Posterior cingulate gyrus (tissue), 11 donors: ENCODE measurements at places on chromosomes 11 and 22.

GRCh38 chr11:125281831-125282595 is 117.5 kb downstream of the PKNOX2 start:
- peak; percentile 55 for DNase-seq

- DNase-seq, result no peak
These were observed 324.4 kb downstream of the BRD1 start for GRCh38 chr22:49503321-49503720.

- no peak for DNase-seq
These were observed 26.9 kb upstream of the TP53I11 start for GRCh38 chr11:44977493-44977984.

DNA sequence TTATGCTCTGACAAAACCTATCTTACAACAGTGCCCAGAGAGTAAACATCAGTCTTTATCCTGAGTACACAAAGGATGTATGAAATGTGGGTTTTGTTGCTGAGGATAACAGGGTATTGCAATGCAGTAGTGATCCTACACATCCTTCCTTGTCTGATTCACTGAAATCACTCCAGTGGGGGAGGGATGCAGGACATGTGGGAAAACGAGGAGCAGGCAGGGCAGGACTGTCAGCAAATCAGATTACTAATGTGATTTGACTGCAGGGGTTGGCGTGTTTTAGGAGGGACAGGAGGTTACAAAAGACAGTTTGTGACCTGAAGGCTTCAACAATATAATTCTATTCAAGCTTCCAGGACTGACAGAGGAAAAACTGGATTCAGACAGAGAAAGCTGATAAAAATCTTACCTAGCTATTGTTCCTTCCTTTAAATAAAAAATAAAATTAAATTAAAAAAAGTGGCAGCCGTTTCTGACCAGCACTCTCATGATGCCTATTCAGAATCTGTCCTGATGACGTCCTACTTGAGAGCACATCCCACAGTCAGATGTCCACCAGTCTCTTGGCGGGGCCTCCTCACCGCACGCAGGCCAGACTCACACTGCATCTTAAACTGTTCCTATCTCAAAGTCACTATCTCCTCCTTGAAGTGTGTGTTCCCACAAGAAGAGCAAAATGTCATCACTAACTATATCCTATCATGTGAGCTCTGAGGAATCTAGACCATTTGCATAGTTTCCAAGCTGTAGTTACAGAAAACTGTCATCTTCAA is 50.6 kb upstream of the MN1 start:
- DNase-seq, result no peak

GRCh38 chr22:40322021-40322420 is 24.3 kb upstream of the ADSL start:
- no peak for DNase-seq

DNA sequence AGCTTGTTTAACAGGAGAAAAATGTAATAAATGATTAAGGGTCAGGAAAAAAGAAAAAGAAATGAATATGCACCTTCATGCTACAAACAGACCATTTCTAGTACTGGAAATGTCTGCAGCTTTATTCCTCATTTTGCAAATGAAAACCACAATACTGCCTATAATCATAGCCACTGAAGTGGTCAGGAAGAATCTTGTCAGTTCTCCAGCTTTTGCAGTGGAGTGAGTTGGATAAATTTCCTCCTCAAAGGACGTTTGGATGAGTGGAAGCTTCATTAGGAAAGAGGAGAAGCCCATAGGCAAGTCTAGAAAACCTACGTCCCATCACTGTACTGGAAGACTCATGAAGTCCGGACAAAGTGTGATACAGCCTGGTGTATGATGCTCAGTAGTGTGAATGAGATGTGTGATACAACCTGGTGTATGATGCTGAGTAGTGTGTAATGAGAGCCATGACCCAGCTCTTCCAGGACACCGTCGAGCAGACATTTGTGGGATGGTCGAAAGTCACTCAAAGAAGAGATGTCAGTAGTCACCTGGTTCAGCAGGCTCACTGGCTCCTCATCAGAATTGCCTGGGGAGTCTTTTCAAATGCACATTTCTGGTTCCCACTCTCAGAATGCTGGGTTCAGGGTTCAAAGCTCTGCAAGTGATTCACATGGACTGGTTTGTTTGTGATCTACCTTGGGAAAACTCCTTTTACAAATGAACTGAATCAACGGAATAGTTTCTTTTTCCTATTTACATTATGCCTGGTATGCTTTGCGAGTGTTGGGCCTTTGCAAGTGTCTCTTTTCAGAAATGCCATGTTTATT is 101.3 kb downstream of the PDHX start:
- no peak for DNase-seq

DNA sequence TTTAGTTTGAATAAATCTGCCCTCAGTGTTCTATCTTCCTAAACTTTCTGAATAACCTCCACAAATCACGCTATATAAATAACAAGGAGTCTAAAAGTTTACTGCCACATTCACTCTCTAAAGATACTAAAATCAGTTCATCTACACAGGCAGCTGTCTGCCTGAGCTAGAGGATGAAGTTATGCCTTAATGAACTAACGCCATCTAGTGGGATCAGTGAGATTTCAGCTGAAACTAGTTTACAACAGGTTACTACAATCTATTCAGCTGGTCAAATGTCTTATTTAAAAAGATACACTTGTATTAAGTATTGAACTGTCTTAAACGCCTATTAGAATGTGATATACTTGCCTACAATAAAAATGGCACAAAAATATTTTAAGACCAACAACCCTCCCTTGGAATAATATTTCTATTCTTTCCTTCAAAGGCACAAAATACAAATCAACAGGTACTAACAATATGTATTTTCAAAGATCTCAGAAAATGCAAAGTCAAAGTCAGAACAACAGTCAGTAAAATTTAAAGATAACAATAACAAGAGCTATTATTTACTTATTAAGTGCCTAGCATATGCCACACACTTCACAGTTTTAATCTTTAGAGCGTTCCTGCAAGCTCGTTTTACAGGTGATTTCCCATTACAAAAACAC is 84.1 kb downstream of the LARGE2 start:
- DNase-seq, result no peak

DNA sequence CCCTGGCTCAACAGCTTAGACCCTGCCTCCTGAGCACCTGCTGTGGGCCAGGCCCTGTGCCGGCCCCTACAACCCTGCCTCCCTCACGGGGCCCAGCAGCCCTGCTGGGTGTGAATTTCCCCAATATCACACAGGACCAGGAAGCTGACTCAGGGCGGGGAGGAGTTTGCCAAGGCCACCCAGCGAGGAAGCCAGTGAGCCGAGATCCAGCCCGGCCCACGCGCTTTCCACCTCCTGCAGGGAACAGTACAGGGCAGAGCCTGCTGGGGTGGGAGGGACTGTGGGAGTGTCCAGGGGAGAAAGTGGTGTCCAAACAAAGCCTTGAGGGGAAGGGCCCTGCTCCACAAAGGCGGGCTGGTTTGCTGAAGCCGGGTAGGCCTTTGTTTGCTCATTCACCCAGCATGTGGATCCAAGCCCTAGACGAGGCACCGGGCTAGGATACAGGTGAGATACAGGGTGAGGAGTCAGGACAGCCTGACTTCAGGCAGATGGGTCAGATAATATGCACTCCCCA is 26.8 kb downstream of the RPL3 start:
- DNase-seq, result peak; percentile 32

- no peak for DNase-seq
These were observed 35.7 kb upstream of the MICAL2 start for GRCh38 chr11:12074529-12075195.

GRCh38 chr11:66462911-66463310 is 3.8 kb upstream of the PELI3 start:
- no peak for DNase-seq

DNA sequence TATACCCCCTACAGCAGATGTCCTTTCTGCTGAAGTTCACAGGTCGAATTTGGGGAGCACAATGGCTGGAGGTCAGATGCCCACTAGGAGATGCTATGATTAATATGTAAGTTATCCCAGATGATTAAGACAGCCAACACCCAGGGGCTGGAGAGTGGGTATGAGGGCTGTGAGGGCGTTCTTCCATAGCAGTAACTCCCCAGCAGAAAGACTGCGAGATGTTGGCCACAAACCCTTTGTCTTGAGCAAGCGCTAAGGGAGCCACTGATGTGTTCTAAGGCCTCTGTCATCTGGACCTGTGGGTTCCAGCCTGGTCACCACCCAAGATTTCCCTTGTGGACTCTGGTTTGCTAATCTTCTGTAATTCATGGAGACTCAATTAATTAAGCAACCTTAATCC is 77.6 kb downstream of the BMAL1 start:
- no peak for DNase-seq

DNA sequence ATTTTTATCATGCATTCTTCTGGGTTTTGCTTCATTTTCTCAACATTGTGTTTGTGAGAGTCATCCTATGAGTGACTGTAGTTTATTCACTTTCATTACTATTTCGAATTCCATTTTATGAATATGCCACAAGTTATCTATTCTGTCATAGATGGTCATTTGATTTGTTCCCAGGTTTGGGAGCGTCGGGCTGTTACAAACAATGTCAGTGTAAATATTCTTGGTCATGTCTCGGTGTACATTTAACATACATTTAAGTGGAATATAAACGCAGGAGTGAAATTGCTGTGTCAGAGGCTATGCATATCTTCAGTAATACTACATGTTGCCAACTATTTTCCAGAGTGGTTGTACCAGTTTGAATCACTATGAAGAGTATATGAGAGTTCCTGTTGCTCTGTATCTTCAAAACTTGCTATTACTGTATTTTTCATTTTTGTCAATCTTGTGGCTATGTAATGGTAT is 2.4 kb downstream of the TRIM44 start:
- no peak for DNase-seq

GRCh38 chr11:27571154-27571810 is 64.7 kb upstream of the LIN7C start:
- DNase-seq, result no peak

- peak; percentile 29 for DNase-seq
These were observed 27.1 kb downstream of the KCNQ1OT1 start for GRCh38 chr11:2672553-2673249.

GRCh38 chr22:48926136-48926535 is 901.5 kb downstream of the BRD1 start:
- no peak for DNase-seq

GRCh38 chr22:40310081-40310767 is 36.1 kb upstream of the ADSL start:
- no peak for DNase-seq

DNA sequence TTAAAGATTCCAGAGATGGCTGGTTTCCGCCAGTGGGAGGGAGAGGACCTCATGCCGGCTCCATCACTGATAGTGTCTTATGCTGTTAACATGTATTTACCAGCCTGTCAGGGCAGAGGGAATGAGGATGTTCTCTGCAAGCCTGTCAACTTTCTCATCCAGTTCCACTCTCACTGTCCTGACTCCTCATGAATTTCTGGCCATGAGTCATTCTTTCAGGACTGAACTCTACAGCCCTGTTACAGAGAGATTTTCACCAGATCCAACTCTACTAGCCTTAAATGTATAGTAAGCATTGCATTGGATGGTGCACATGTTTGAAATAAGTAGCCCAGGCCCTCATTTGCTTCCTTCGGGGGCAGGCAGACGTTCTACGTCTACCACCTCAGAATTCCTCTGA is 387.7 kb downstream of the TMEM135 start:
- no peak for DNase-seq

DNA sequence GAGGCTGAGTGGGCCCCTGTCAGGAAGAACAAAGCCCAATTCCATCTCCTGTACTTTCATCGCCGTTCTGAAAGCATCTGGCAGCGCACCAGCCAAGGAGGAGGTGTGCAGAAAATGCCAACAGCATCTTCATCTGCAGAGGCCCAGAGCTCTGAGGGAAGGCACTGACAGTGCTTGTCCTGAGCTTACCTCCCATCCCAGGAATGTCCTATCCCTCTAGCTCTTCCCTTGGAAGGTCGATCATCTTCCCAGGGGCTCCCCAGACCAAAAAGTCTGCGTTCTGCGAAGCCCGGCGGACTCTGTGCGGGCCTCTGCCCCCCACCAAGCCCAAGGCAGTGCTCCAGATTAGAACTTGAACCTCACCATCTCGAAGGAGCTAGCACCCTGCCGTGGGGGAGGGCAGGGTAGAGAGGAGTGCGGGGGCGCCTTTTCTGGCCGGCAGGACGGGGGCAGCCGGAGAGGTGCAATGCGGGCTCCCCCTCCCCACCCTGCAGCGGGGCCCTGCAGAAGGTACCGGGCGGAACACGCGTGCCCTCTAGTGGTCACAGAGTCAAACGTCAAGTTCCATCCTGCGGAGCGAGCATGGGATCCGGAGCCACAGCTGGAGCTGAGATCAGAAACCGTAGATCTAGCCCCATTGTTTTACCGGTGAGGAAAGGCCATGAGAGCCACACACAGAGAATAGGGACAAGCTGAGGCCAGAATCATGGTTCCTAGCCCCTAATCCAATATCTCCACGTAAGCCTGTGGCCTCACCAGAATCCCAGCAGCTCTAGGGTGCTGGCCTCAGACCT is 5.0 kb downstream of the SCN2B start:
- DNase-seq, result peak; percentile 89

DNA sequence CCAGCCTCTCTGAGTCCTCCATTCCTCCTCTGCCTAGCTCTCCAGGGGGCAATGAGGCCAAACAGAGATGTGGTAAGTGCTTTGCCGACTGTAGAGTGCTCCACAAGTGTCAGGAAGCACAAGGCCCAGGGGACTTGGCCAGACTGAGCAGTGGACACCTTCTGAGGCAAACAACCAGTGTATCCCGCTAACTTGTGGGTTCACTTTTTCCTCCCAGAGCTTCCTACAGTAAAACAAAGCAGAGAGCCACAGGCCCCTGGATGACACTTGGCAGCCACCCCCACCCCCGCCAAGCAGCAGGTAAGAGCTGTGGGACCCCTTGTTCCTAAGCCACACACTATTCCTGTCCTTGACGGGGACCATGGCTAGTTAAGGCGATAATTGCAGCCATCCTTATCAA is 160.9 kb downstream of the CACNA1I start:
- DNase-seq, result no peak

GRCh38 chr11:2992997-2993325 is 832 bp upstream of the NAP1L4 start:
- no peak for DNase-seq

- DNase-seq, result no peak
These were observed 62.4 kb downstream of the MYH9 start for GRCh38 chr22:36325154-36326031.

DNA sequence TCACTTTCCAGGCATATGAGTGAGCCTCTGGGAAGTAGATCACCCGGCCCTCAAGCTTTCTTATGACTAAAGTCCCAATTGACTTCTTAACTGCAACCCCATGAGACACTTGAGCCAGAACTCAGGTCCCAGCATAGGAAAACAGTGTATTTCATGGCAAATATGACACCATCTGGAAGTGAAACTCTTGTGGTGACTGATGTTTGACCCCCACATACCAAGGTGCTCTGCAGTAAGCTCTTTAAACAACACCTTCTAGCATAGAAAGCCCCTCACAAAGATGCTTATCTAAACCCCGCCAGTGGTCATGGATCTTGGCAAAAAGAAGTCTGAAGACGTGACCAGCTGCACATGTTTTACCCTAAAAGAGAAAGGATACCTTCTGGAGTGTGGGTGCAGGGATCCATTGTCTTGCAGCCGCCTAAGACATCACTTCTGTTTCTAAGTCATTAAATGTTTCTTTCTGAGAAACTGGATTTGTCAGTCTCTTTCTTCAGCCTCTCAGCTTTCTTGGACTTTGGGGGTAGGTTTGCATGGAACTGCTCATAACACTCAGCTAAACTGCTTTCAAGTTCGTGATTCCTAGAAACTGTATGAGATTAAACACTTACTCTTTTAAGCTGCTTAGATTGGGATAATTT is 7.4 kb upstream of the PELI3 start:
- DNase-seq, result no peak
